CD8-positive, alpha-beta memory T cell (primary cell): ENCODE measurements at places on chromosomes 1 and 21. TPM values are rescaled to one million over a fixed set of nuclear protein-coding genes. Genes with fewer than 3 reads are reported as not detected.

DNA sequence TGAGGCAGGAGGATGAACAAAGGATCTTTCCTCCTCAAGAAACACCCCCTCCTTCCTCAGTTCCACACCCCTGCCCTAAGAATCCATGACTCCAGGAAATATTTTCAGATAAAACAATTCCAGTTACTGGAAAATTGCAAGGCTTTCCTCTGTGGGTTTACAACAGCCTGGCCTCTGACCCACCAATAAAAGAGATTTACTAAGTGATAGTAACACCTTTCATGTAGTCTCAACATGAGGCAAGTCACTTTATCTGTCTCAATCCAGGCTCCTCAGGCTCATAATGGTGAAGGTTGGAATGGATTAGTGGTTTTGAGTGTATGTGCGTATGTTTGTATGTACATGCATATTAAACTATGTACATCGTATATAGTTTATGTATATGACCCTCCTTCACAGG is 71.4 kb upstream of the PPP2R5A start:
- H3K4me3 ChIP-seq = no peak overlapping the region
- H3K27me3 ChIP-seq = no peaks in the 10 kb centered on the region
- no peaks in the 10 kb centered on the region for H3K4me1 ChIP-seq

GRCh38 chr1:30744060-30744756 is 13.4 kb downstream of the LAPTM5 start:
- peak; percentile 76 for DNase-seq
- peaks cover 88% of the 10 kb centered on the region for H3K4me1 ChIP-seq
- peaks cover 51% of the 10 kb centered on the region for H3K36me3 ChIP-seq

GRCh38 chr1:168498956-168499687 is 44.7 kb downstream of the XCL2 start:
- no peak overlapping the region for H3K27ac ChIP-seq
- H3K36me3 ChIP-seq = no peaks in the 10 kb centered on the region
- no peak overlapping the region for H3K4me3 ChIP-seq
- no peak for DNase-seq
- no peaks in the 10 kb centered on the region for H3K27me3 ChIP-seq

DNA sequence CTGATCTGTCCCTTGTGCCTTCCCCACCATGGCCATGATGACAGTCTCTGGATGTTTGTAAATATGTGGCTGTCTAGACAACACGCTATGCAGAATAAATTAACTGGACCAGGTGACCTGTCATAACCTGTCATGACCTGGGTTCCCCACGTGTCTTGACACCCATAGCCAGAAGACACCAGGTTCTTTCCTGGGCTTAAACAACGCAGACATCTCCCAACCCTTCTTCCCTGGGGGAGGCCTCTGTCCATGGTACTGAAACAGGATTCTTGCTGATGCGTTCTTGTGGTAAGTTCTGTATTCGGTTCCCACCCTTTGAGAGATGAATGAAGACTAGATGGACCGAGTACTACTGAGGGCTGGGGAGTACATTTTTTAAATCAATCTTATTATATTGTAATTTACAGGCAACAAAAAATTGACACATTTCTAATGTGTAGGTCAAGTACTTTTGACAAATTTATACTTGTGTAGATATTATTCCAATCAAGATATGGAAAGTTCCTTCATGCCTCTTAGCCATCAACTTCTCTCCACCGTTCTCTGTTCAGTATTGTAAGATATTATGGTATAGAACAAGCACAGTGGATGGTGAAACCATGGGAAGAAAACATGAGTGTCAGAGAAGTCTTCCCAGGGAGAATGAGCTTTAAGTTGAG is 738.8 kb downstream of the PTPRU start:
- no peaks in the 10 kb centered on the region for H3K4me1 ChIP-seq
- DNase-seq = no peak
- H3K27ac ChIP-seq = no peak overlapping the region
- no peaks in the 10 kb centered on the region for H3K36me3 ChIP-seq

DNA sequence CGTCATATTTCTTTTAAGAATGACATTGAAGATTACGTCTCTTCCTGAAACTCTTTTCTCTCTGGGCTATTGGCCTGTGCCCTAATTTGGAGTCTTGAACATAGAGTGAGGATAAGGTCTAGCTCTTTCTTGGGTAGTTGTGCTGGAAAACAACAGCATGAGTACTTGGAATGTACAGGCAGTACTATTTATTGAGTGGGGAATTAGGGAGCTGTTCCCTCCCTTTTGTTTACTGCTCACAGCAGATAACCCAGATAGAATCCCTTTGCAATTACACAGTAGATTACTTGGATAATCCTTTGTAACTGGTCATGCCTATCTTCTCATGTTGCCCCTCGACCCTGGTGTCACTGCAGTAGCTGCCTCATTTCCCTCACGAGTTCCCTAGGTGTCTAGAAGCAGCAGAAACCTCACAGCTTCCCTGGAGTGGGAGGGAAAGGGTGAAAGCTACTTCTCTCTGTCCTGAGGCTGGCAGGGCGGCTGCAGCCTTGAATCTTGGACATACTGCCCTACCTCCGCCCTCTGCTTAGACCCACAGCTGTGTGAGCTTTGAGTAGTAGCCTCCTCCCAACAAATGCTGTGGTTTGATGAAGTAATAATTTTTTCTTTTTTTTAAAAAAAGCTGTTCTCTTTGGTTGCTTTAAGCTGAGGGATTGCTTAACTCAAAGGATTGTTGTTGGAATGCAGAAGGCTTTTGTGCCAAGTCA is 70.6 kb downstream of the FGGY start:
- DNase-seq = no peak
- H3K27ac ChIP-seq = no peak overlapping the region

- no peak for DNase-seq
- peaks cover 13% of the 10 kb centered on the region for H3K27me3 ChIP-seq
- H3K4me1 ChIP-seq = no peaks in the 10 kb centered on the region
- no peak overlapping the region for H3K4me3 ChIP-seq
Measured at GRCh38 chr1:6939363-6939762, 154.1 kb downstream of the CAMTA1 start.

GRCh38 chr1:84711121-84711520 is 20.9 kb upstream of the SSX2IP start:
- H3K4me3 ChIP-seq = no peak overlapping the region
- H3K36me3 ChIP-seq = no peaks in the 10 kb centered on the region
- H3K27ac ChIP-seq = no peak overlapping the region
- no peak for DNase-seq

- no peaks in the 10 kb centered on the region for H3K4me1 ChIP-seq
- no peak overlapping the region for H3K4me3 ChIP-seq
- no peaks in the 10 kb centered on the region for H3K36me3 ChIP-seq
- no peaks in the 10 kb centered on the region for H3K27me3 ChIP-seq
Measured at GRCh38 chr1:225257081-225257480, 170.8 kb downstream of the LBR start.

DNA sequence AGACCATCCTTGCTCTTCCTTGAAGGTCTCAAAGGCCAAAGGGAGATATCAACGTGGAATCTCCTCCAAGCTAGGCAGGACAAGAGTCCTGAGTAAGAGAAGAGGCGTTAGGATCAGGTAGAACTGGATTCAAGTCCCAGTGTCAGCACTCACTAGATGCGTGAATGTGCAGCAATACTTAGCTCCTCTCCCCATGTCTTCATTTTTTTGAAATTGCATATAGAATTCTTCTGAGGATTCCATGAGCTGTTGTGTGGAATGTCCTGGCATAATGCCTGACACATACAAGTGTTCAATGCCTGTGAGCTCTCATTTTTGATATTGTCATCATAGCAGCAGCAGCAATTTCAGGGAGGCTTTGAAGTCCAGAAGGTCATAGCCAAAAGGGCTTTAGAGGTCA is 333.2 kb downstream of the KCNH1 start:
- no peaks in the 10 kb centered on the region for H3K27me3 ChIP-seq
- H3K4me1 ChIP-seq = no peaks in the 10 kb centered on the region
- H3K27ac ChIP-seq = no peak overlapping the region

- no peak overlapping the region for H3K4me3 ChIP-seq
- no peaks in the 10 kb centered on the region for H3K4me1 ChIP-seq
- no peak overlapping the region for H3K27ac ChIP-seq
- no peaks in the 10 kb centered on the region for H3K36me3 ChIP-seq
Measured at GRCh38 chr1:112762541-112763500, 47.7 kb upstream of the PPM1J start.

DNA sequence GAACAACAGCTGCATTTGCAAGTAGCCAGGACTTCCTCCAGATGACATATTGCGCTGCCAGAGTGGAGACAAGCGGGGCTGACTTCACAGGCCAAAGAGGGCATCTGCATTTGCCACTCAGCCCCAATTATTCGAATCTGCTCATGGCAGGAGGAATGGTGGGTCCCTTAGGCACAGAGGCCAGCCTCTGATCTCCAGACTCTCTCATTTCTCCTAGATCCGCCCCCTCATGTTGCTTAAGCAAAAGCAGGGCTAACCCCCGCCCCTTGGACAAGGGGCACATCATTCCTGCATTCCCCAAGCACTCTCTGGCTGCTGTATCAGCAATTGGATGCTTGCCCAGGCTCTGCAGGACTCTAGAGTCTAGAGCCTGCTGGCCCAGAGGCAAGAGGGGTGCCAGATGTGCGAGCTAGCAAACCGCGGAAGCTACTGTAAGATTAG is 262.4 kb downstream of the ST6GALNAC3 start:
- no peaks in the 10 kb centered on the region for H3K4me1 ChIP-seq
- H3K27me3 ChIP-seq = no peaks in the 10 kb centered on the region
- no peak overlapping the region for H3K27ac ChIP-seq
- DNase-seq = no peak

DNA sequence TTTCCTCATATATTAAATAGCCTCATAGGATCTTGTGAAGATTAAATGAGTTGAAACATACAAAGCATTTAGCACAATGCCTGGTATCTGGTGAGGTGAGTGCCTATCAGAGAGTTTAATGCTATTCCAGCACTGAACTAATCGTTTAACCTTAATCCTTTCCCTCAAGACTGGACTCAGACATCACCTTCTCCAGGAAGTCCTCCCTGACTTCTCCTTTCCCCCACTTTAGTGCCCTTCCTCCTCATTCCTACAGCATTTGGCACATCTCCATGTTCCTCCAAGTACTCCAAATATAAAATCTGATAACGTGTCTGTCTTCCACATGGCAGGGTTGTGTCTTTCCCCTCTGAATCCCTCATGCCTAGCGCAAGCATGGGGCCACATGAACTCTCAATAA is 59.8 kb downstream of the ZSCAN20 start:
- no peak for DNase-seq
- H3K4me3 ChIP-seq = no peak overlapping the region
- no peaks in the 10 kb centered on the region for H3K4me1 ChIP-seq
- H3K27ac ChIP-seq = no peak overlapping the region
- no peaks in the 10 kb centered on the region for H3K27me3 ChIP-seq

GRCh38 chr1:109167001-109167506 is 46.7 kb upstream of the SARS1 start:
- H3K4me1 ChIP-seq = peaks cover under 1% of the 10 kb centered on the region
- H3K36me3 ChIP-seq = no peaks in the 10 kb centered on the region
- H3K27ac ChIP-seq = no peak overlapping the region
- no peak overlapping the region for H3K4me3 ChIP-seq
- H3K27me3 ChIP-seq = no peaks in the 10 kb centered on the region

DNA sequence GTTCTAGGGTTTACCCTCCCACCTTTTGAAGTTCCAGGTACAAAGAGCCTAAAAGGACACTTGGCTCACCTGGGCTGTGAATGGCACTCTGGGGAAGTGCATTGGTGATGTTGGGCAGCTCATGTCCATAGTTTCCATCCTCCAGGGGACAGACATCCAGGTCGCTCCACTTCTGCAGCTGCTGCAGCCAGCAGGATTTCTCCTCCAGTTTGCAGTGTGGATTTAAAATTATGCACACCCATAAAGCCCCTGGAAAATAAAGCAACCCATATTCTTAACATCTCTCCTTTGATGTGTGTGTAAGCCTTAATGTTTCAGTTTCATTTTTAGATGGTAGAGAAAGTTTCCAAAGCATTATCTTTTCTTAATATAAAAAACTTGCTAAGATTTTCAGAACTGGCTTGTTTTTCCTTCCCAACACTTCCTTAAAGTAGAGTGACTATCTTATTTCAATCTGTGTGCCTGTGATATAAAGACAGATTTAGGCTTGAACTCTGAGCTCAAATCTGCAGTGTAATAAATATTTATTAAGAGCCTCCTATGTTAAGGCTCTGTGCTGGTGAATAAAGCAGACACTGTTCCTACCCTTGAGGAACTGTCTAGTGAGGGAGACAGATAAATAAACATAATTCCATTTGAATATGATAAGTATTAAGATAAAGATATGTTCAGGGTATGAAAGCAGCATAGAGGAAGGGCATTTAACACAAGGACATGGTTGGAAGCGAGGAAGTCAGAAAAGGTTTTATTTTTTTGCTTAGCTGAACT is 39.1 kb downstream of the UROD start:
- peak overlapping the region; percentile 22 for H3K27ac ChIP-seq
- H3K27me3 ChIP-seq = no peaks in the 10 kb centered on the region
- H3K4me3 ChIP-seq = peak overlapping the region; percentile 54
- H3K36me3 ChIP-seq = no peaks in the 10 kb centered on the region

GRCh38 chr1:145908653-145909052 is 1.2 kb downstream of the ITGA10 start:
- H3K4me1 ChIP-seq = no peaks in the 10 kb centered on the region
- no peak overlapping the region for H3K27ac ChIP-seq
- no peaks in the 10 kb centered on the region for H3K27me3 ChIP-seq
- DNase-seq = no peak

The AMY1C gene
- total RNA-seq = not detected

The ALG14 gene
- 4.4 TPM for total RNA-seq

The SPATA21 gene
- total RNA-seq = not detected

The TBX19 gene
- 0.91 TPM for total RNA-seq

The GPATCH3 gene
- total RNA-seq = 20.0 TPM
